ENCODE measurements at places on chromosomes 1 and 21.
A peak's percentile ranks its signal among the peaks of the same experiment; 100 is the strongest.

- no peak for DNase-seq
Measured at GRCh38 chr1:95652423-95652965, 418.5 kb downstream of the RWDD3 start.

DNA sequence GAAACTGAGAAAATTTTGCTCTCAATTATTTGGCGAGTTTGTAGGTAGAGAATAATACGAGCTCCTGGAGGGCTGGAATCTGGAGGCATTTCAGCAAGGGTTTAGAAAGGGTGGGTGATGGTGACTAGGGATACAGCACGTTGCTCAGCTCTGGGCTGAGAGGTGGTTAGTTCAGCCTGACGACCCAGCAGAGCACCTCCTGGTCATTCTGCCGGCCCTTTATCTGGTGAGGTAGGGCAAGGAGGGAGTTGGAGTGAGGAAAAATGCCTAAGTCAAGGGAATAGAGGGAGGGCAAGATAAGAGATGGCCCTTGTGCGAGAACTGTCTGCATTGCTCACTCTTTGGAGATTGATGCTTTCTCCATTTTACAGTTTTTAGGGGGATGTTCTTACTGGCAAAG lies 19.1 kb downstream of the GALNT2 start:
- no peak for DNase-seq

DNA sequence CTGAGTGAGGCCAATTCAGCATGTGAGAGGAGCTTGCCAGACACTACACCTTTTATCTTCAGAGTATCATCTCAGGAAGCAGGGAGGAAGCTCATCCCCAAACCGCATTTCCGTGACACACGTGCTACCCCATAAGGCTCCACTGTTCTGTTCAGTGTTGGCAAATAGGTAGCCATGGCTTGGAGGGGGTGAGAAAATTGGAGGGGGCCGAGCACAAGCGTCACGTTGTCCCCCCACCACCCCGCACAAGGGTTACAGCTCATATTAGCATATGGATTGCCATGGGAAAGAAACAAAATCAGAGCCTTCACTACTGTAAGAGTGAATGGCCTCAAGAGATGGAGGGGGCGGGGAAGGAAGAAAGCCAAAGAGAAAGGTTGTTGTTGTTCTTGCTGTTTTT lies 46.7 kb downstream of the OLIG1 start:
- no peak for DNase-seq

DNA sequence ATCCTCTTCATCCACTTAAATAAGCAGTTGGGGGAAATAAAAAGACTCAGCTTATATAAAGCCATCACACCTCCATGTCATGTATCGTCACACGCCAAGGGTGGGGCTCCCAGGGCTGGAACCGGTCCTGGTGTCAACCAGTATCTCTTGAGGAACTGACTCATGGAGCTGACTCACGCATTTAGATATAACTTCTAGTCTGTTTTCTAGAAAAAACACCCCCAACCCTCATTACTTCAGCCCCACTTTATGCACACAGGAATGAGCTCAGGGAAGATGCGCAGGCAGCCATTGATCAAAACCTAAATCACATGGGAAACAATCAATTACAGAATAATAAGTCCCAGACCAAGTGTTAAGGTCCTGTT lies 6.9 kb upstream of the IL22RA1 start:
- DNase-seq, result no peak

GRCh38 chr1:81044708-81045107 lies 756.0 kb upstream of the ADGRL2 start:
- no peak for DNase-seq

DNA sequence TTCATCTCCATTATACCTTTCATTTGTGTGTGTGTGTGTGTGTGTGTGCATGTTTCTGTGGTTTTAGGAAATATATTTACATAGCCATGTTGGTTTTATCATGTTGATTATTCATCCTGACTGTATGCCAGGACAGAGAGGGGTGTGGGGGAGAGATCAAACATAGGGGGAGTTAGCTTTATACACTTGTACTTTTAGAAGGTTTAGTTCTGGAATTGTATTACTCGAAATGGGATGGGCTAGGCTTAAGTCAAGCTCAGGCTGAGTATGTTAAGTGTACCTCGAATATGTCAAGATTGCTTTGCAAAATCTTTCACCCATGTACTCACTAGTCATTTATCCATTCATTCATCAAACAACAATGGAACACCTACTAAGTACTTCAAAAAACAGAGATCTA lies 123.3 kb downstream of the HMCN1 start:
- no peak for DNase-seq

DNA sequence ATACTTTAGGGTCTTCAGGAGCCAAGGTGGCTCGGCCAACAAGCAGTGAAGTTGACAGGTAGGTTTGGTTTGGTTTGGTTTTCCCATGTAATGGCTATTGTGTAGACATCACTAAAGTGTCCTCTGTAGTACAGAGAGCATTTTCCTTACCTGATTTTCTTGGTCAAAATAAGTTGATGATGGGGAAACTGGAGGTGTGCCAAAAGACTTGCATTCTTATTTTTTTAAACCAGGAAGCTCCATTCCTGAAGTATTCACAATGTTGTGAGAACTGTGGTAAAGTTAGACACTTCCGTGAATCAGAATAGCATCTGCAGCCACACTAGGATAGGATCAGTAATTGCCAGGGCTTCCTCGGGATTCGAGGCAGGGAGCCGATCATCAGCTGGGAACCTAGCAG lies 2.9 kb downstream of the ZBTB37 start:
- no peak for DNase-seq

- DNase-seq, result no peak
Measured at GRCh38 chr1:29096231-29096886, 27.3 kb downstream of the TMEM200B start.

- DNase-seq, result no peak
Measured at GRCh38 chr21:41709965-41710822, 56.7 kb downstream of the RIPK4 start.

DNA sequence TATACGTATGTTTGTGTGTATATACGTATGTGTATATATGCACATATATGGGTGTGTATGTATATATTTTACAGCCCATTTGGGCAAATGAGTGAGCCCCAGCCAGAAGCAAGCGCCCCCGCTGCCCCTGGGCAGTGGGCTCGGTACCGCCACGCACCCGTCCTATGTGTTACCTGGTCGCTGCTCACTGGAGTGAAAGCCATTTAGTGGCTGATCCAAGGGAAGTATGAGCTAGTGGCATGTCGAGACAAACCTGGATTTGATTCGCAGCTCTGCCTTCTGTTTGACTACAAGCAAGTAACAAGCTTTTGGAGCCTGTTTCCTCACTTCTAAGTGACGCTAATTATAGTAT lies 35.8 kb upstream of the JAK1 start:
- no peak for DNase-seq

GRCh38 chr1:234863551-234863971 lies 253.6 kb upstream of the IRF2BP2 start:
- no peak for DNase-seq

DNA sequence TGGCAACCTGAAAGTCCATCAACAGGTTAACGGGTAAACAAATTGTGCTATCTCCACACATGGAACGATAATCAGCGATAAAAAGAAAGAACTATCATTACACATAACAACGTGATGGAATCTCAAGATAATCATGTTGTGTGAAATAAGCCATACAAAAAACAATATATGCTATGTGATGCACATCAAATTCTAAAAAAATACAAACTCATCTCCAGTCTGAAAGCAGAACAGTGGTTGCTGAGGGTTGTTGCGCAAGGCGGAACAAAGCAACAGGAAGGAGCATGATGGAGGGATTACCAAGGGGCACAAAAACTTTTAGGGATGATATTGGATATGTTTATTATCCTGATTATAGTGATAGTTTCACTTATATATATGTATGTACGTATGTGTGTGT lies 324.8 kb downstream of the VAV3 start:
- DNase-seq, result no peak

DNA sequence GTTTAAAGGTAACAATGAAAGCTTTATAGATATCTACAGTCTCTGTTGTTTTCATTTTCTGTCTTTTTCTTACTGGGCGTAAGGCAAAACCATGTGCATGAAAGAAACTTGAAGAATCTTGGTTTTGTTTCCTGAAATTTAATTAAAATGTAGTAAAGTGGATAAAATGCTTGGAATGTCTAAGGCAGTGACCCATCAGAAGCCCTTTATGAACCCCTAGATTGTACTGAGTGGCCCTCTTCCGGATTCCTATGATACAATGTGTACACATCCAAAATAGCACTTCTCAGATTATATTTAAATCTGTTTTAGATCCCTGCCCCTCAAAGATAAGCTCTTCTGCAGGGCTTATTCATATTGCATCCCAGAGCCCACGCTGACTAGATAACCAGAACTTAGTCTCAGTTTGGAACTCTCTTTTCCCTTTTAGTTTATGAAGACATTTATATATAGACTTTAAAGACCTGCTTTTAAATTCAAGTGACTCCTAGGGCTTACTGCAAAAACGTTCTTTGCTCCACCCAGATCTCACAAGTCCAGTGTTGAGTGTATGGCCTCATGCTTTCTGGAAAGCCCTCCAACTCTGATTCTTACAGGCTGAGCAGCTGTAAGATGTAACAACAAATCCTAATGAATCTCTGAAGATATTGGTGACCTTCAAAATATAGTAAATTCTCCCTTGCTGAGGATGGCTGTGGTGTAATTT lies 142.9 kb downstream of the LRRC7 start:
- no peak for DNase-seq

DNA sequence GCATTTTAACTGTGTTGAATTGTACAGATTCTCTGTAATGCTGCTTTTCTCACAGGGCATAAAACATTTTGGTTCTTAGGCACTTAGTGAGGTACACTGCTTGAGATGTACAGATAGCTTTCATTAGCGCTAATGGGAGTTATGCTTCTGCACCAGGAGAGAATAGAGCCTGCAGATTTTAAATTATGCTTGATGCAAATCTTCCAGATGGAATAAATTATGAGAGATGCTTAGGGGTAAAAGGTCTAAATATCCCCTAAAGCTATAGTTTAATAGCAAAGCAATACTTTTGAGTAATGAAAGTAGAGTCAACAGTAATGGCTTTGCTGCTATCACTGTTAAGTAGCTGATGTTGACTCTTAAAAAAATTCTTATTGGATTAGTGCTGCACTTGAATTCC lies 248.9 kb downstream of the S1PR1 start:
- no peak for DNase-seq

- peak; percentile 12 for DNase-seq
Measured at GRCh38 chr1:52368383-52369172, 2.6 kb upstream of the CC2D1B start.

DNA sequence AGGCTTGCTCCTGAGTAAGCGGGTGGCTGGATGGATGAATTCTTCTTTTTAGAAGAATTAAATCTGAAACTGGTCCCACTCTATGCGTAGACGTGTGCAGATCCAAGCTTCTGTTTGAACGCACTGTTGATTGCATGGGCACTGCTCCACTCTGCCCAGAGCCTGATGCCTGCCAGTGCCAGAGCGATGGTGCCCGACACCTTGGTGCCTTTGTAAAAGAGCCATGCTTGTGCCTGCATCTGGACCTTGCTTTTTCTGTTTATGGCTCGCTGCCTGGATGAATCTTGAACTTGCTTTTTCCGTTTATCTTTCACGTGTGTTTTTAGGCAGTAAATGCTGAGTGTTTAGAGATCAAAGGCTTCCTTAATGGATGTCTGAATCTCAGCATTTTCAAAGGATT lies 15.0 kb upstream of the PWP2 start:
- no peak for DNase-seq

DNA sequence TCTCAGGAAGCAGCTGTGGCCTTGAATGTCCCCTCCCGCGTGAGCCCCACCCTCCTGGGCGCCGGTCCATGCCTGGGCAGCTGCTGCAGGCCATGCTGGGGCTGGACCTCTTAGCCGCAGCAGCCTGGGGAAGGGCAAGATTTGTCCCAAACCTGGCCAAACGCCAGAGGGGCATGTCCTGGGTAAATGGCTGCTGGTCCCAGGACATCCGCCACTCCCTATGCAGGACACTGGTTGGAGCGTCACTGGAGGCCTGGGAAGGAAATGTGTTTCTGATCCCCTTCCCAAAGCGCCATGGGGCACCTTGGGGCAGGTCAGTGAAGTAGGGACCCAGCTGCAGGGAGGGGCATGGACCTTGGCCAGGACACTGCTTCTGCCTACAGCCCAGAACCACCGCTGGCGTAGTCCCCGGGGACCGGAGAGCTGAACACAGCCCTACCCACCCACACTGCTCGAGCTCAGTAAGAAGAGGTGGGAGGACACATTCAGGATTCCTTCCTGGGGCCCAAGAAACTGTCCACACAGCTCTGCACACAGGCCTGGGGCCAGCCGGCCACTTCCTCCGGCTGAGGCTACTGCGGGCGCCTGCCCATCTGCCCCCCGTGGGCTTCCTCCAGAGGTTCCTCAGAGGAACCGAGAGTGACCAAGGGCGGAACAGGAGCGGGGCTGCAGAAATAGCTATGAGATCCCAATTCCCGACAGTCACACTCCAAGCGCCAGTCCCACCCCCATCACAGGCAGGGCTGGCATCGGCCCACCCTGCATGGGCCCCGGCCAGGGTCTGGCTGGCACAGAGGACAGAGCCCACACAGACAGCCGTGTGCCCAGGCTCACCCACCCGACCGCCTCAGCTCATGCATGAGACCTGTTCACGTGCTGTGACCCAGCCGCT lies 10.8 kb upstream of the PLEKHG5 start:
- DNase-seq, result no peak

DNA sequence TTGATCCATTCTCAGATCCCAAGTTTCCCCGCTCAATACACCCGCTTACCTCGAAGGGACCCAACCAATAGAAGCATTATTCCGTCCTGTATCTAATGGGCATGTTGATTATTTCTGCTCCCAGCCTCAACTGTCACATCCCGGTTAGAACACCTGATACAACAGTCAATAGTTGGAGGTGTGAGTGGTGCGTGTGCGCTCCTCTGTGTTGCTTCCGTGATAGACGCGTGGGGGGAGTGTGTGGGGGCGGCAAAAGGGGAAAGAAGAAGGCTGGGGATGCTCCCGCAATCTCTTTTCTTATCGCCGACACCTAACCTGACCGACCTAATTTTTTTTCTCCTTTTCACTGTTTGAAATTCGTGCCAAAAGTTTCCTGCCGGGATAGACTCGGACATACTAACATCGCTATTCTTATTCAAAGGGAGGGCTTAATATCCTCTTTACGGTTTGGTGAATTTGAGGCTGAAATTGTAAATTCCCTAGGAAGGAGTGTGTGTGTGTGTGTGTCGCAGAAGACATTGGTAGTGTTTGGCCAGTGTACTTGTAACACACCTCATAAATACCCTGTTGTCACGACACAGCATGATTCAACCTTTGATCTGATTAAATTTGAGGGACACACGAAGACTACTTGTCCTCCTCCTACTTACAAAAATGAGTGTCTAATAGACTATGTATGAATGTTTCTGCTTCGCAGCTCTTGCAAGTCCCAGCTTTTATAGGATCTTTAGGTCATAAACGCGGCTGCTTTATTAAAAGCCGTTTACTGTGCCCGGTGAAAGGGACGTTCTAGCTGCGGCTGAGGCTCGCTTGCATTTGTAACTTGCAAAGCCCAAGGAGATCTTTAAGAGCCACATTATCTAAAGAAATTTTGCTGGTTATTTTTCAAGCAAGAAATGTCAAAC lies 1.5 kb upstream of the PROX1 start:
- DNase-seq, result no peak

DNA sequence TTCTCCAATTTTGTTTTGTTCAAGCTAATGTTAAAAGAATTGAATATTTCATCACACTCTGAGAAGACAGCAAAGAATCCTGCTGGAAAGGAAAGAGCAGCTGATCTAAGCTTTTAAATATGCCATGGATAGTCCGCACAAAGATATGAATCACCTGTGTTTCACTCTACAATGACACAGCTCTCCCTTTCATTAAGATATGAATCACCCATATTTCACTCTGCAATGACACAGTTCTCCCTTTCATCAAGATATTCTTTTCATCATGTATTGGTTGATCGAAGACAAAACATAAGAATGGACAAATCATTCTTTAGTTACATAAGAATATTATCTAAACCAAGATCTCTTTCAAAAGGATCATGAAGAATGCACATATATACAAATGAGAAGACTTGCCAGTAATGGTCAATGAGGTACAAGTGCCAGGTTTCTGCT lies 367.3 kb downstream of the SMYD3 start:
- no peak for DNase-seq
